ENCODE measurements at places on chromosomes 7 and 10.

GRCh38 chr7:136900005-136900404 is 31.6 kb downstream of the CHRM2 start:
- DNase-seq: no peak

- DNase-seq: no peak
These were observed 85.7 kb upstream of the FAM180A start for GRCh38 chr7:135834266-135834665.

DNA sequence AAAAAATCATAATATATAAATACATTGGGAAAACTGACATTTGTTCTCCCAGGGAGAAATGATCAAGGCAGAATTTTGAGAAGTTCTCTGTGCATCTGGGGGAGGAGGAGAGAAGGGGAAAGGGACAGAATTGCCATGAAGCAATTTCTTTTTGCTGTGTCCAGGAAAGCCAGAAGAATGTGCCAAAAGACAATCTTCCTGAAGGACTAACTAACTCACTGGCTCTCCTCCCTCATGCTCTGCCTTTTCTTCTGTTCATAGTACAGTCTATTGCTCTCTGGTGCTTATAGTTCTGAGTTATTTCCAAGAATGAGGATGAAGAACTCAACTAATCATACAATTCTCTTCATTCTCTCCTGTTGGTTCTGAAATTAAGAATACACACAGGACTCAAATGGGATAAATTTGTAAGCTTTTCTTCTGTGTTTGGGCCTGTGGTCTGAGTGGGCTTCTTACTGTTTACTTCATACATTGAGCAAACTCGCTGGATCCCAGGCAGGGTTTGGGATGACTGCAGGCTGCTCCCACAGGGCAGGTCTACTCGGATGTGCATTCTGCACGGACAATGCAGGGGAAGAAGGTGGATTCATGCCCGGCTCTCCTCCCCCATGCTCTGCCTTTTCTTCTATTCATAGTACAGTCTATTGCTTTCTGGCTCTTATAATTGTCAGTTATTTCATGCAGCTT is 22.2 kb upstream of the FAM171A1 start:
- no peak for DNase-seq

DNA sequence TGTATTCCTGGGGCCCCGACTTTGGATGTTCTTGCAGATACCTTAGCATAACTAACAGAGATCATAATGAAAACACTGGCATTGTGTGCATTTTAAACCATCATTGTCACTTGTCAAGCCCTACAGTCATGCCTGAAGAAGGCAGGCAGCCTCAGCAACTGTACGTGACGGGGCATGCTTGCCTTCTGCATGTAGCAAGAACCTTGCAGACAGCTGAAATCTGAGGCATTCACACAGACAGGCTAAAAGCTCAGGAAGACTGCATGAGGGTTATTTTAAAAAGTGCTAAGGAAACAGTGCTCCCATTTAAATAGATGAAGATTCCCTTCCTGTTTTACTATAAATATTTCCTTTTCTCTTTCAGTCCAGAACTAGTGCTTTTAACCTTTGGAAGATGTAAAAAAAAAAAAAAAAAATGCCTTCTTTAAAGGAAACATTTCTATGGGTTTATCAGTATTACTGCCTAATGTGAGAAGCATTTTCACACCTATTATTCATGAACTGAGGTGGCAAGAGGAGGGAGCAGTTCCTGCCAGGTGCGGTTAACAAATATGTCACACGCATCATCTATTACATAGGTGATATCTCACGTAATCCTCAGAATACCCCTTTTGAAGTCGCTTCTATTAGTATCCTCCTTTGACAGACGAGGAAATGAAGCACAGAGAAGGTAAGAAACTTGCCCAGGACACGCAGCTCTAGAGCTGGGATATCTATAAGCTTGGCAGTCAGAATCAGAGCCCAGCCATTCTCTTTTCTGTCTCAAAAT is 88.1 kb downstream of the PRKCQ start:
- DNase-seq: peak; percentile 80

GRCh38 chr10:17119845-17120244 is 9.8 kb downstream of the CUBN start:
- no peak for DNase-seq

- no peak for DNase-seq
These were observed 109.7 kb upstream of the PPIF start for GRCh38 chr10:79237454-79238157.

GRCh38 chr7:98875501-98875900 is 2.8 kb upstream of the TRRAP start:
- no peak for DNase-seq

DNA sequence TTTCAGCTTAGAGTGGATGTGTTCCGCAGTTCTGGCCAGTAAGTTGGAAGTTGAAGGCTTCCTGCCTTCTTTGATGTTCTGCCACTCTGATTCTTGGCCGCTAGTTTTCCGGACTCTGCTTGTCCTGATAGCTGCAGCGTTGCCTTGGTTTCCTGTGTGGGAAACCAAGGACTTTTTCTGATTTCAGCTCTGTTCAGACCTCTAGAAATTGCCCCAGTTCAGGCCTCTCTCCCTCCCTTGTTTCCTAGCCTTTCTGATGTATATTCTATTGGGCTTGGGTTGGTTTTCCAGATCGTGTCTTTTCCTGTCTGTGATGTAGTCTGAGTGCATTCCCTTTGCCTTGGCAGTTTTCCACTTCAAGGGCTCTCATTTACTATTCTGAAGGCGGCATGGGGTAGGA is 318.7 kb downstream of the BBS9 start:
- no peak for DNase-seq

DNA sequence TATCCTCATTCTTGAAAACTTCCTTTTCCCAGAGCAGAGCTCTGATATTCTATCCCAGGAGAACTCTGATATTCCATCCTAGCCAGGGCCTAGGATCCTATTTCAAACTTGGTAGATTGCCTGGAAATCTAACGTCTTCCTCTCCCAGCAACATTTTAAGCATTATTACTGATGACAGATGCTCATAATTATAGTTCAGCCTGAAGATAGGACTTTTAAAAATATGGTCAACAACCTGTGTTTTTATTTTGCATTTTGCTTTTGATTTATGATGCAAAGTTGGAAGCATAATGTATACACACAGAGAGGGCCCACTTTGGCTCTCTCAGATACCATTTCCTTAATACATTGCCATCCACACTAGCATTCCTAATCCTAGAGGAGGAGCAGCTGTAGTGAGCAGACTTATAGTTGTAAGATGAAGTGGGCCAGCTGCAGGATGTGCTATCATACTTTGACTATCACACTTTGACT is 457.4 kb upstream of the TPK1 start:
- DNase-seq: no peak

GRCh38 chr10:20215547-20216152 is 399.4 kb downstream of the PLXDC2 start:
- no peak for DNase-seq

DNA sequence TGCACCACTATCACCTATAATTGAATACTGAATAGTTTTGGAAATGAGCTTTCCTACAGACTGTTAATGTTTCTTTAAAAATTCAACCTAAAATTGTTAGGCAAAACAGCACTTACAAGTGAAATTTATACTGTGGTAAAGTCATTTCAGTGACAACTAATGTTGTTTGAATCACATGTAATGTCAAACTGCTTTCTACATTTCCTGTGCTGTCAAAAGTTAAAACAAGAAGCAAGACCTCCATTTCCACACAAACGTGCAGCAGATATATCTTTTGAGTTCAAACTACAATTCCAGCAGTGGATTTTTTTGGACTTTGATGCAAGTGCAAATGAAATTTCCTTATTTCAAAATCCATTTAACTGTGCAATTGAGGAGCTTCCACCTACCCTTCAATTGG is 199.8 kb downstream of the RNLS start:
- DNase-seq: no peak

DNA sequence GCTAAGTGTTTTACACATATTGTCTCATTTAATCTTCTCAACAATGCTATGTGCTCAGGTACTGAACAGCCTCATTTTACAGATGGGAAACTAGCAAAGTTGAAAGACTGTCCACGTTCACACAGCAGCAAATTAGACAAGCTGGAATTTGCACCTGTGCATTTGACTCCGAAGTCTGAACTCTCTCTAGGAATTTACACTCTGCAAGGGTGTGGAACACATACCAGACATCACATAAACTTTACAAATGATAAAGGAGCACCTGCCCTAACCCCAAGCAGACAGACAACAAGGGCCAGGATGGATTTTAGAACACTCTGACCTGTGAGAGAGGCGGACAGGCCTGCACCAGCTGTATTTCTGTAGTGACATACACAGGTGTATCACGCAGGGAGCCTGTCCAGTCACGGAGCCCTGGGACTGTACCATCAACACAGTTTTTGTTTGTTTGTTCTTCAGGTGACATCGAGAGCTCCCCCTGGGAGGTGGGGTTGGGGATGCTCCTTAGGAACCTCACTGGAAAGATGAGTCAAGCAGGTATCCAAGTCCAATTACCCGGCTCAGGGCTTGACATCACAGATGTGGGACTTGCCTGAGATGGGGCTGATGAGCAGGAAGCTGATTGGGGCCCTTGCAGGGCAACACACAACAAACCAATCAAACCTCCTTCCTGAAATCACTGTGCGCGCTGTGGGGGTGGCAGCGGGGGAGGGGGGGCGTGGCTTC is 31.0 kb downstream of the MKI67 start:
- peak; percentile 63 for DNase-seq

DNA sequence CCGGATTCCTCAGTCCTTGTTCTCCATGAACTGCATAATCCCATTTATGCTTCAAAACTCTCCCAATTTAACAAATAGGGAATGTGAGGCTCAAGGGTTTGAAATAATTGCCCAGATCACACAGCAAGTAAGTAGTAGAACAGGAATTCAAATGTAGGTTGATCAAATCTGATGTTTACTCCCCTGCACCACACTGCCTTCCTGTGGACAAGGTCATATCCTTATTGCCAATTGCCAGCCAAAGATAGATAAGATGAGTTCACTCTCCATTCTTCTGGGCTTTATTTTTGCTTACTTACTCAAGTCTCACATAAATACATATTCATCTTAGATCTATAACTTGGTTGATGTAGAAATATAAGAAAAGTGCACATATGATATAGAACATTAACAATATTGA is 435.2 kb upstream of the ETV1 start:
- DNase-seq: no peak

DNA sequence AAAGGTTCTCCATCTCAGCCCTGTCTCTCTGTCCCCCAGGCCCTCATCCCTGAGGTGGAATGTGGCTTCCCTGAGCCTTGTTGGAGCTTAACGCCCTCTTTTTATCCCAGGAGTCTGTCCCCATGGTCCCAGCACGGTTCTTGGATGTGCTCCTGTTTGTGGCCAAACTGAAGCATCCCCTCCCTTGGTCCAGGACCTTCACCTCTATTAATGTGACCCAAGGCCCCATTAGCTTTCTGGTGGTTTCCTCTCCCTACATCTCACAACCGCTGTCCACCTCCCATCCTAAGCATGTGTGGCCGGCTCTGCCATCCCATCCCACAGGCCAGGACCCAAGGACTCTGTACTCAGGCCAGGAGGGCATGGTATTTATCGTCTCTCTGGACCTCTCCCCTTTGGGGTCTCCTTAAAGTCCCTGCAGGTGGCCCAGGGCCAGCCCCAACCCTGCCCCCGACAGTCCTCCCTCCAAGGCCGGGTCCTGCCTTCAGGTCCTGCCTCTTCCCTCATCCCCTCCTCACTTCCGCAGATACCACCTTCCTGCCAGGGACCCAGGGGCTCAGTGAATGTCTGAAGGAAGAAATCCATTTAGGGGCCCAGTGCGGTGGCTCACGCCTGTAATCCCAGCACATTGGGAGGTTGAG is 15.4 kb upstream of the SH2B2 start:
- no peak for DNase-seq

GRCh38 chr10:104614245-104614831 is 26.8 kb upstream of the SORCS3 start:
- peak; percentile 25 for DNase-seq

GRCh38 chr10:19785366-19785765 is 30.9 kb upstream of the PLXDC2 start:
- no peak for DNase-seq

DNA sequence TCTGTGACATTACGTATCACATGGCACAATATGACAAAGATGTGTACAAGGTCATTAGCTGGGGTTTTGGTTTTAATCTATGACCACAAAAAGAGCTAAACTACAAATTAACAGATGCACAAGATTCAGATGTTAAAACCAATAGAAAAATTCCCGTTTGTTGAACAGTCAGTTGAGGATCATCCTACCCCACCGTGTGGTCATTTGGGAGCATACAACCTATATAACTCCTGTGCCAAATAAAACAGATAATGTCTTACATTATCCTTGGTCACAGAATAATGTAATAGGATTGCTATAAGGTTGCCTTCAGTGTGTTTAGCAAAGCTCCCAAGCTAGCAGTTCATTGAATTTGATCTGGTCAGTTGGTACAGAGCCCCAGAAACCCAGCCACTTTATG is 28.2 kb downstream of the ASNS start:
- no peak for DNase-seq

DNA sequence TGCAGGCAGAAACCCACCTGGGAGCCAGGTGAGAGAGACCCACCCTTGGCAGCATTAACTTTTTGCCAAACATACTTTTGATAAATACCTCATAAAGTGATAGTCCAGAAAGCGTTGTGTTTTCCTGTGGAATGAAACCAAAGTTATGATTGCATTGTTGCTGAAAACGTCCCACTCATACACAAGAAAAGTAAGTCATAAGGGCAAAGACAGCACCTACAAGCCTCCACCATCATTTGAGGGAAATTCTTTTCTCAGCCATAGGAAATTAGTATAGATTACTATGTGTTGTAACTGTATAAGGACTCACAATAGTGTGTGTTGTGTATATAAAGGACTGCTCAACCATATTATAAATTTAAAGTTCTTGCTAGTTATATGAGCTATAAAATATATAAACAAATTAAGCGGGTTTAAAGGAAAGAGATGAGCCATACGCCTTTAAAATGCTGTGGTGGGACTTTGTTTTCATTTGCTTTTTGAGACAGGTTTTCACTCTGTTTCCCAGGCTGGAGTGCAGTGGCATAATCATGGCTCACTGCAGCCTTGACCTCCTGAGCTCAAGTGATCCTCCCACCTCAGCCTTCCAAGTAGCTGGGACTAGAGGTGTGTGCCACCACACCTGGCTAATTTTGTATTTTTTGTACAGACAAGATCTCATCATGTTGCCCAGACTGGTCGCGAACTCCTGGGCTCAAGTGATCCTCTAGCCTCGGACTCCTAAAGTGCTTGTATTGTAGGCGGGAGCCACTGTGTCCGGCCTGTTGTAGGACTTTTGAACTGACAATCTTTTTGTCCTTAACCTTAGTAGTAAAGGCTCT is 160.8 kb downstream of the PKD1L1 start:
- DNase-seq: no peak

- DNase-seq: no peak
These were observed 60.5 kb downstream of the SH2D4B start for GRCh38 chr10:80598084-80598798.

DNA sequence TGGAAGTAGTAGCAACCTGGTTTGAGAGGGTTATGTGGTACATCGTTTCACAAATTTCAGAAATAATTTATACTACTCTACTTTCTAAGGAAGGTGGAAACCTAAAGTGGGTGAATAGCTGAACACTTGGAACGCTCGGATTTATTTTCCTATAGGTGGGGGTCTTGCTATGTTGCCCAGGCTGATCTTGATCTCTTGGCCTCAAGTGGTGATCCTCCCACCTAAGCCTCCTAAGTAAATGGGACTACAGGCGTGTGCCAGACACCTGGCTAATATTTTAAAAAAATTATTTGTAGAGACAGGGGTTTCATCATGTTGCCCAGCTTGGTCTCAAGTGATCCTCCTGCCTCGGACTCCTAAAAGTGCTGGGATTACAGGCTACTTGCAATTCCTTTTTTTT is 6.7 kb upstream of the KMT2E start:
- DNase-seq: no peak

- DNase-seq: no peak
These were observed 84.5 kb upstream of the WNT16 start for GRCh38 chr7:121244120-121244870.

GRCh38 chr10:101588879-101589278 is 758 bp downstream of the DPCD start:
- DNase-seq: no peak
